ENCODE measurements at places on chromosomes 2 and 18.

DNA sequence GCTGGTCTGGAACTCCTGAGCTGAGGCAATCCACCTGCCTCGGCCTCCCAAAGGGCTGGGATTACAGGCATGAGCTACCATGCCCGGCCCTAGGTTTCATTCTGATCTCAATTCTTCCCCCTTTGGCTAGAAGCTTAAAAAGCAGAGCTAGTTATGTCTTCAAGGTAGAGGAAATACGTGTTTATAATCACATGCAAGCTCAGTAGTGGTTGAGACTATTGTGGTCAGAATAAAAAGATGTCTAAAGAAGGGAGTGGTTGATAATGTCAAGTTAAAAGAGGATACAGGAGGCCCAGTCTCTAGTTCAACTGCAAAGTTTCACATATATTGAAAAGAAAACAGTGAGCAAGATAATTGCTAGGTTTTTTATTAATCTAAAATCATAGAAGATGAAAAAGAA lies 807.8 kb upstream of the ACVR2A start:
- no peak for DNase-seq

DNA sequence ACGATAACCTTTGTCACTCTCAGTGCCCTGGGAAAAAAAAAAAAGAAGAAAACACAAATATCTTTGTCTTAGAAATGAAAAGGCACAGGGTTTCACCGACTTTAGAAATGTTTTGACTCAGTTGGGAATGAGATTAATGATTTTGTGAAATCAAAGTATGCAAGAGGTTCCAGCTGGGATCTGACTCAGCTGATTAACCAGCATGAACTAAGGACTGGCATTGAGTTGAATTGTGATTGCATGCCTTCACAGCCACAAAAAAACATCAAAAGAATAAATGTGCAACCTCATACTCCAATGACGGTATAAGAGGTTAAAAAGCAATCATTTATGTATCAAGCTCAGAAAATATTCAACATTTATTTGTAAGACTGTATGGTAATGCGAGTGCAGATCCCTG lies 566.6 kb upstream of the DSEL start:
- no peak for DNase-seq

DNA sequence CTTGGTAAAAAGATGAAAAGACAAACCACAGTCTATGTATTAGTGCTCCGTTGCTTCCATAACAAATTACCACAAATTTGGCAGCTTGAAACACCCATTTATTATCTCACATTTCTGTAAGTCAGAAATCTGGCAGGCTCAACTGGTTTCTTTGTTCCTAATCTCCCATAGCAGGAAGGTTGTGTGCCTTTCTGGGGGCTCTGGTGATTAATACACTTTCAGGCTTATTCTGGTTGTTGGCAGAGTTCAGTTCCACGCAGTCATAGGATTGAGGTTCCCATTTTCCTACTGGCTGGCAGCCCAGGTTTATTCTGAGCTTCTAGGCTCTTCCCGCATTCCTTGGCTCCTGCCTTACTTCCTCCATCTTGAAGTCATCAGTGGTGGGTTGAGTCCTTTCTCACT lies 189.3 kb downstream of the ANAPC1 start:
- DNase-seq = no peak

- DNase-seq = no peak
Measured at GRCh38 chr2:5369510-5369909, 322.7 kb upstream of the SOX11 start.

GRCh38 chr2:147630585-147630984 lies 214.2 kb upstream of the ACVR2A start:
- no peak for DNase-seq

All from coronary artery (tissue), 2 donors.